ENCODE measurements at places on chromosomes 13 and 19. TPM values are rescaled to one million over a fixed set of nuclear protein-coding genes. Genes with fewer than 3 reads are reported as not detected.

PCSK4 gene
- total RNA-seq: 4.2 TPM

C19orf33 gene
- not detected for total RNA-seq

MAB21L1 gene
- not detected for total RNA-seq

ZNF382 gene
- 4.2 TPM for total RNA-seq

ZNF611 gene
- 14.6 TPM for total RNA-seq

WDR88 gene
- not detected for total RNA-seq

ZNF493 gene
- 41.2 TPM for total RNA-seq

DNA sequence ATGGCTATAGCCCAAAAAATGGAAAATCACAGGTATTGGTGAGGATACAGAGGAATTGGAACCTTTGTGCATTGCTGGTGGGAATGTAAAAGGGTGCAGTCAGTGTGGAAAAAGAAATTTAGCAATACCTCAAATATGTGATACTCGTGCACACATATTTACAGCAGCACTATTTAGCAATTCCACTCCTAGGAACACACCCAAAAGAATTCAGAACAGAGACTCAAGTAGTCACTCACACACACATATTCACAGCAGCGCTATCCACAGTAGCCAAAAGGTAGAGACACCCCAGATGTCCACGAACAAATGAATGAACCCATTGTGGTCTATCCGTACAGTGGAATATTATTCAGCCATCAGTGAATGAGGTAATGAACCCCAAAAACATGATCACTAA, 114.0 kb downstream of the COL4A2 start:
- no peaks in the 10 kb centered on the region for H3K36me3 ChIP-seq
- H3K4me3 ChIP-seq: no peak overlapping the region
- H3K27ac ChIP-seq: no peak overlapping the region
- peaks cover 46% of the 10 kb centered on the region for H3K27me3 ChIP-seq

- no peak overlapping the region for H3K27ac ChIP-seq
- no peaks in the 10 kb centered on the region for H3K4me1 ChIP-seq
- DNase-seq: no peak
These were observed 196.6 kb upstream of the GPR12 start for GRCh38 chr13:26957182-26957581.

DNA sequence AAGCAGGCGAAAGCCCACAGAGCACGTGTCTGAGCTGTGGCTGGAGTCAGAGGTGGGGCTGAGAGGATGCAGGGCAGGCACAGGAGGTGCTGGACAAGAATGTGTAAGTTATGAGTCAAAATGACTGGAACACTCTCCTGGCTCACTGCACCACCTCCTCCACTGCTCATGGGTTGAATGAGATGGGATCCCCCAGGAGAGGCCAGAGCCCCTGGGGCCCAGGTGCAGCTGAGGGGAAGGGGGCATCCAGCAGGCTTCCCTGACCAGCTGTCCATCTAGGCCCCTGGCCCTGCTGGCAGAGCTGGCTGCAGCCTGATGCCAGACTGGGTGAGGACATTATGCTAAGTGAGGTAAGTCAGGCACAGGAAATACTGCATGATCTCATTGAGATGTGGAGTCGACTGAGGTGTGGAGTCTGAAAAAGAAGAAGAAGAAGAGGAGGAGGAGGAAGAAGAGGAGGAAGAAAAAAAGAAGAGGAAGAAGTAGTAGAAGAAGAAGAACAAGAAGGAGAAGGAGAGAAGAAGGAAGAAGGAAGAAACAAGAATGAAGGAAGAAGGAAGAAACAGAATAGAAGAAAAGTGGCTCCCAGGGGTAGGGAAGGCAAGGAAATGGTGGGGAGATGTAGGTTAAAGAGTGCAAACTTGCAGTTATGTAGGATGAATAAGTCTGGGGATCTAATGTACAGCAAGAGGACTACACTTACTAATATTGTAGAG, 747.4 kb downstream of the UQCRFS1 start:
- no peaks in the 10 kb centered on the region for H3K27me3 ChIP-seq
- no peaks in the 10 kb centered on the region for H3K36me3 ChIP-seq
- H3K4me1 ChIP-seq: peaks cover 5% of the 10 kb centered on the region
- H3K27ac ChIP-seq: no peak overlapping the region
- H3K4me3 ChIP-seq: no peak overlapping the region

DNA sequence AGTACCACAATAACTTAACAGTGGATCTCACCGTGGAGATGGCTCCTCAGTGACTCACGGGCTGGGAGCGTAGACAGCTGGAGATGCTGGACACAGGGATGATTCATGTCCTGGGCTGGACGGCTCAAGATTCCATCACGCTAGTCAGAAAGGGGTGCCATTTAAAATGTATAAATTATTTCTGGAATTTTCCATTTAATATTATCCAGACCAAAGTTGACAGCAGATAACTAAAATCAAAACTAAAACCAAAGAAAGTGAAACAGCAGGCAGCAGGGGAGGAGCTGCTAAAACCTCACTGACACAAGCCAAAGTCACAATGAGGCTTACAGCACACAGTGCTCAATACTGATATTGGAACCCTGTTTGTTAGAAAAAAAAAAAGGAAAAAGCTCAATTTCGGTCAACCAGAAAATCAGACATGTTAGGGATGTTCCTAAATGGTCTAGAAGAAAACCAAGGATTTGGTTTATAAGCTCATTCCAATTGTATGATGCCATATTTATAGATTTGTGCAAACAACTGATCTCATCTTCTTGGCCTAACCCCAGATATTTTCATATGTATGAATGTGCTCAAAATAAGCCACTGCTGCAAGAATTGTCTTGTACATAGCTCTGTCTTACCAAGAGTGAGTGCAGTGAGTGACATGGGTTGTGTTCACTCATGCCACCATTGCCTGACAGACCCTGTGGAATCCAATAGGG, 111.8 kb downstream of the SACS start:
- no peak for DNase-seq
- peak overlapping the region; percentile 50 for H3K4me3 ChIP-seq
- no peaks in the 10 kb centered on the region for H3K27me3 ChIP-seq
- H3K27ac ChIP-seq: no peak overlapping the region

GRCh38 chr13:100899720-100900316, 225.2 kb upstream of the TMTC4 start:
- no peak for DNase-seq
- no peak overlapping the region for H3K27ac ChIP-seq
- H3K27me3 ChIP-seq: no peaks in the 10 kb centered on the region

- no peak for DNase-seq
- H3K36me3 ChIP-seq: no peaks in the 10 kb centered on the region
- no peak overlapping the region for H3K4me3 ChIP-seq
- no peaks in the 10 kb centered on the region for H3K4me1 ChIP-seq
- H3K27ac ChIP-seq: no peak overlapping the region
- H3K27me3 ChIP-seq: no peaks in the 10 kb centered on the region
These were observed 125.5 kb downstream of the KCNRG start for GRCh38 chr13:50140581-50141374.

- H3K4me3 ChIP-seq: no peak overlapping the region
- DNase-seq: no peak
- peaks cover 37% of the 10 kb centered on the region for H3K4me1 ChIP-seq
These were observed 13.7 kb downstream of the ZBTB7A start for GRCh38 chr19:4052993-4053422.

DNA sequence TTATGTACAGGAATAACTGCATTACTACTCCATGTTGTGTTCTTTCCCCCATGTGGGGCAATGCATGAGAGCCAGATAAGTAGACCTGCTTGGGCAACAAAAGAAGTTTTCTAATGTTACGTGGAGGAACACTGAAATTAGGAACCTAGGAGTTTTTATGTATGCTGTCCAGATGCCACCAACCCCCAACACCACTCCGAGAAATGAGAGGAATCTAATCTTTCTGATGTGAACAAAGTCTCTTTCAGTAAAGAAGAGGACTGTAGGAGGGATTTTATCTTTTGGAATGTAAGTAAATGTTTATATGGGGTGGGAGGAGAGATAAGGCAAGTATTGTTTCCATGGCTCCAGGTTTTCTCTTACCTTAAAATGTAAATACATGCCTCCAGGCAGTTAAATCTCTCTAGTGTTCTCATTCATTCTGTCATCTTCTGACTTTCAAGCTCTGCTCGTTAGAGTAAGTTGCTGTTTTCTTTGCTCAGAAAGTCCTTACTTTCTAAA, 820.6 kb downstream of the PCDH17 start:
- no peaks in the 10 kb centered on the region for H3K27me3 ChIP-seq
- no peak overlapping the region for H3K4me3 ChIP-seq
- H3K27ac ChIP-seq: no peak overlapping the region

DNA sequence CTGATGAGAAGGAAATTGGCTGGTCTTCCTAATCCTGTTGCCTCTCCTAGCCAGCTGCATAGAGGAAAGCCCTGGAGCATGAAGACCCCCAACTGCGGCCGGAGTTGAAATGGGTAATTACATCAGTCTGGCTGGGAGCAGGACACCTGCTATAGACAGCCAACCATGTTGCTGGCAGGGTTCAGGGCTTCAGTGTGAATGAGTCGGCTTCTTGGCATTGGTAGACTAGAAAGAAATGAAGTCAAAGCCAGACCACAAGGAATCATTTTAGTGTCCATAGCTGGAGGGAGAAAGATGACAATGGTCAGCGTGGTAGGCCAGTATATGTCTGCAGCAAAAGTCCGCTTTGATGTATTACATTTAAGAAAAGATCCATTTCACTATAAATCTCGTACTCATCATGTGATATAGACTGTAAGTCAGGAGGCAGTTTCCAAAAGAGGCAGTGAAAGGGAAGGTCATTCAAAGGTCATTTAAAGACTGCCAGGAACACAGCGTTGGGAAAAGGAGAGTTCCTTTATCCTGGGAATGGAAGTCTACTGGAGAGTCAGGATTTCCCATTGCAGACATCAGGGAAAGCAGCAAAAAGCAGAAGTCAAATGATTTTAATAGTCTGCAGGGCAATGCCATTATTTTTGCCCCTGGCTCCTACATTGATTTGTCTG, 262.7 kb downstream of the DNAJC15 start:
- no peaks in the 10 kb centered on the region for H3K36me3 ChIP-seq
- no peak overlapping the region for H3K4me3 ChIP-seq
- H3K4me1 ChIP-seq: no peaks in the 10 kb centered on the region

GRCh38 chr19:39106194-39106593, 19.4 kb upstream of the PAK4 start:
- H3K36me3 ChIP-seq: no peaks in the 10 kb centered on the region
- no peak for DNase-seq
- H3K27ac ChIP-seq: no peak overlapping the region
- no peaks in the 10 kb centered on the region for H3K27me3 ChIP-seq
- H3K4me1 ChIP-seq: peaks cover 4% of the 10 kb centered on the region
- no peak overlapping the region for H3K4me3 ChIP-seq

DNA sequence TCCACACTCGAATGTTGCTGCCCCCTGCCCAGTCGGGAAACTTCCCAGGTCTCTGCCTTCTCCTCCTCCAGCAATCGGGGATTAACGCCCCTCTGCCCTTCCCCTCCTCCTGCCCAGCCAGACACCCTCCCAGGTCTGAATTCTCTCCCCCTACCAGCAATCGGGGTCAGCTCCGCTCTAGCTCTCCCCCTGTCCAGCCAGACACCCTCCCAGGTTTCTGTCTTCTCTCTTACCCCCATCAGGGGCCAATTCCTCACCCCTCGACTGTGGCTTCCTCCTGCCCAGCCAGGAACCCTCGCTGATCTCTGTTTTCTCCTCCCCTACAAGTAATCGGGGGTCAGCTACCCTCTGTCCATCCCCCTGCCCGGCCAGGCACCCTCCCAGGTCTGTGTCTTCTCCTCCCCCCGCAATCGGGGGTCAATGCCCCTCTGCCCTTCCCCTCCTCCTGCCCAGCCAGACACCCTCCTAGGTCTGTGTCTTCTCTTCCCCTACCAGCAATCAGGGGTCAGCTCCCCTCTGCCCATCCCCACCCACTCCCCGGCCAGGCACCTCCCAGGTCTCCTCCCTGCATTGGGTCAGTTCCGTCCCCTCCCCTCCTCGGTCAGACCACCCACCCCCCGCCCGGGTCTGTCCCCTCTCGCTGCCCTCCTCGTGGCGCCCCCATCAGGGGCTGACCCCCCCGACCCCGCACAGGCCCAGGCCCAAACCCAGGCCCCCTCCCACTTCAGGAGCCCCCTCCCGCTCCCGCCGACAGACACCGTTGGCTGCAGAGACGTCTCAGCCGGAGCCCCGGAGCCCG, 668 bp downstream of the ZFR2 start:
- H3K27me3 ChIP-seq: peaks cover 42% of the 10 kb centered on the region
- H3K4me3 ChIP-seq: no peak overlapping the region
- H3K36me3 ChIP-seq: no peaks in the 10 kb centered on the region

GRCh38 chr13:112688560-112689302, 1.1 kb upstream of the ATP11A start:
- peak overlapping the region; percentile 88 for H3K4me3 ChIP-seq
- no peaks in the 10 kb centered on the region for H3K36me3 ChIP-seq
- H3K27me3 ChIP-seq: no peaks in the 10 kb centered on the region
- peak overlapping the region; percentile 79 for H3K27ac ChIP-seq
- H3K4me1 ChIP-seq: peaks cover 45% of the 10 kb centered on the region
- peak; percentile 62 for DNase-seq

- H3K4me1 ChIP-seq: no peaks in the 10 kb centered on the region
- no peaks in the 10 kb centered on the region for H3K27me3 ChIP-seq
- no peak overlapping the region for H3K4me3 ChIP-seq
- no peak for DNase-seq
- H3K27ac ChIP-seq: no peak overlapping the region
- H3K36me3 ChIP-seq: no peaks in the 10 kb centered on the region
These were observed 313.3 kb downstream of the HS6ST3 start for GRCh38 chr13:96403241-96403640.

GRCh38 chr13:30362869-30363268, 55.5 kb upstream of the KATNAL1 start:
- no peak overlapping the region for H3K4me3 ChIP-seq
- H3K27ac ChIP-seq: no peak overlapping the region
- H3K4me1 ChIP-seq: peaks cover 17% of the 10 kb centered on the region
- peaks cover 68% of the 10 kb centered on the region for H3K36me3 ChIP-seq

All from CD4-positive, alpha-beta T cell (primary cell).